ENCODE measurements at places on chromosomes 11 and 22. TPM values are rescaled to one million over a fixed set of nuclear protein-coding genes. Genes with fewer than 3 reads are reported as not detected.

The KCNQ1 gene
- 6.4 TPM for total RNA-seq

- H3K27me3 ChIP-seq, result no peaks in the 10 kb centered on the region
- DNase-seq, result no peak
- no peaks in the 10 kb centered on the region for H3K4me1 ChIP-seq
- no peaks in the 10 kb centered on the region for H3K36me3 ChIP-seq
- no peak overlapping the region for H3K27ac ChIP-seq
- H3K4me3 ChIP-seq, result no peak overlapping the region
Observed at GRCh38 chr11:126519764-126520734, 164.6 kb downstream of the ST3GAL4 start.

DNA sequence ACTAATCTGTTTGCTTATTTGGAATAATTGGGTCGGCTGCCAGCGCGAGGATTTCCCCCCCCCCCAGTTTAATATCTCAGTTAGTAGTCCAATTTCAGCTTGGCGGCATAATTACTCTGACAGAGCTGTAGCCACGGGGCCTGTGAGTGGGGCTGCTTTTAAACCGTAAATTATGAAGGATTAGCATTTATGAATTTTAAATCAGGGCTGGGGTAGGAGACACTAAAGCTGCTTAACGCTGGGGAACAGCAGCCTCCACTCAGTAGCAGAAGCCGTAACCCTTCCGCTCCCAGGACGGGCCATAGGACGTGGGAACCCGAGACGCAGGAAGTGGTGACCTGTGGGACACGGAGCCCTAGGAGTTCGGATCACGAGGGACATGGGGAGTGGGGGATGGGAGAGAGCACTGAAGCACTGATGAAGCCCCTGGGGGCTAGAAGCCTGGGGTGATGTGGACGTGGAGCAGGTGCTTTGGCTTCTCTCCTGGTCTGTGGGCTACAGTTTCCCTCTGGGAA lies 66.2 kb upstream of the LMO1 start:
- H3K4me3 ChIP-seq, result no peak overlapping the region
- H3K36me3 ChIP-seq, result no peaks in the 10 kb centered on the region
- no peak overlapping the region for H3K27ac ChIP-seq
- H3K4me1 ChIP-seq, result peaks cover 7% of the 10 kb centered on the region
- no peak for DNase-seq

GRCh38 chr11:12288212-12288930 lies 89.0 kb upstream of the PARVA start:
- H3K36me3 ChIP-seq, result peaks cover 4% of the 10 kb centered on the region
- H3K4me3 ChIP-seq, result no peak overlapping the region
- no peak overlapping the region for H3K27ac ChIP-seq

- H3K27me3 ChIP-seq, result no peaks in the 10 kb centered on the region
- peaks cover 40% of the 10 kb centered on the region for H3K36me3 ChIP-seq
- no peak overlapping the region for H3K4me3 ChIP-seq
- H3K4me1 ChIP-seq, result peaks cover 55% of the 10 kb centered on the region
- H3K27ac ChIP-seq, result peak overlapping the region; percentile 56
- DNase-seq, result no peak
Observed at GRCh38 chr11:108216988-108217387, 5.5 kb downstream of the NPAT start.

DNA sequence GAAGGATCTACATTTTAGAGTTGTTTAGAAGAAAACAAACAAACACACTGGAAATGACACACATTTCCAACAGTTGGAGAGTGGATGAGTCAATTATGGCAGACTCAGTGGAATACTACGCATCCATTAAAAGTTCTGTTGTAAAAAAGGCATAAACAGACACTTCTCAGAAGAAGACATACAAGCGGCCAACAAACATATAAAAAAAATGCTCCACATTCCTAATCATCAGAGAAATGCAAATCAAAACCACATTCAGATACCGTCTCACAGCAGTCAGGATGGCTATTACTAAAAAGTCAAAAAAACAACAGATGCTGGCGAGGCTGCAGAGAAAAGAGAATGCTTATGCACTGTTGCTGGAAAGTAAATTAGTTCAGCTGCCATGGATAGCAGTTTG lies 298.2 kb downstream of the DDX10 start:
- H3K27ac ChIP-seq, result no peak overlapping the region
- no peaks in the 10 kb centered on the region for H3K36me3 ChIP-seq
- H3K4me3 ChIP-seq, result no peak overlapping the region
- no peak for DNase-seq

DNA sequence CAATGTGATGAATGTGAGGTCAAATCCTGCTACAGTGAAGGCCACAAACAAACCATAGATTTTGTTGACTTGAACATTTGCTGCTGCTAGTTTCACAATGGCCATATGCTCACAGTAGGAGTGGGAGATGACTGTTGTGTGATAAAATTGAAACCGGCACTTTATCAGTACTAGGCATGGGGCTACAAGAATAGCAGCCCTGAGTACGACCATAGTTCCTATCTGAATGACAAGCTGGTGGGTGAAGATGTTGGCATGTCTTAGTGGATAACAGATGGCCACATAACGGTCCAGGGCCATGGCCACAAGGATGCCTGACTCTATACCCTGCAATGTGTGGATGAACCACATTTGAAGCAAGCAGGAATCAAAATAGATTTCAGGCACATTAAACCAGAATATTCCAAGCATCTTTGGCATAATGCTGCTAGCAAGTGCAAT lies 2.8 kb downstream of the OR52A1 start:
- no peak for DNase-seq
- no peaks in the 10 kb centered on the region for H3K4me1 ChIP-seq
- no peaks in the 10 kb centered on the region for H3K36me3 ChIP-seq
- H3K27me3 ChIP-seq, result no peaks in the 10 kb centered on the region
- H3K4me3 ChIP-seq, result no peak overlapping the region
